ENCODE measurements at places on chromosomes 3 and 15. TPM values are rescaled to one million over a fixed set of nuclear protein-coding genes. Genes with fewer than 3 reads are reported as not detected.

The GRAMD1C gene
- 12.9 TPM for total RNA-seq

The PLSCR1 gene
- 91.9 TPM for total RNA-seq

The MESP2 gene
- total RNA-seq = not detected

DNA sequence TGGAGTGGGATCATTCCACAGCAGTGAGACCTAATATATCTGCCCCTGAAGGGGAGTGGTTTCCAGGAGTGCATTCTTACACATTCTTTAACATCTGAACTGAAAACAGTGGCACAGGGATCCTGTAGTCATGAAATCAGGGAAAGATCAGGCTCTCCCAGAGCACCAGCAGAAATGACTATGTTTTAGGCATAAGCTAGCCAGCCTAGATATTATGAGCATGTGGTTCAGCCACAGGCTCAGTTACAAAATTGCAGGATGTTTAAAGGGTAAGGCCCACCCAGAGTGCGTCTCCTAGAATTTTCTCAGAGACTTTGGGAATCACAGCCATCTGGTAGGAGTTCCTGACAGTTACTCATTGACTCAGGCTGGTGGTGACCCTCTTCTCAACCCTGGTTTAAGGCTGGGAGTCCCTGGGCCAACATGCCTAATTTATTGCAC is 20.9 kb downstream of the FSTL1 start:
- peak; percentile 27 for DNase-seq

GRCh38 chr15:101152914-101153313 is 98.9 kb downstream of the CHSY1 start:
- no peak for DNase-seq

DNA sequence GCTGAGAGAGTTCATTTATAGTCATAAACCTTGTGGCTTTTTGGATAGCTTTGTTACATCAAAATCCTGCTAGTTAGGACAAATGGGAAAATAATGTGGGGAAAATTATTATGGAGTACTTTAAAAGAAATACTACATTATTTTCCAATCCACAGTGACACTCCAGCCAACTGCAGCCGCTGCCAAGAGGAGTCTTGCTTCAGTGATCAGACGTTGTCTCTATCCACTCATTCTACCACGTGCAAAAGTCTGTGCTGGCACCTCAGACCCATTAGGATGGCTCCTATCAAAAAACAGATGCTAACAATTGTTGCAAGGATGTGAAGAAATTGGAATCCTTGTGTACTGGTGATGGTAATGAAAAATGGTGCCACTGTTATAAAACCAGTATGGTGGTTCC is 128.6 kb upstream of the IQSEC1 start:
- no peak for DNase-seq

GRCh38 chr3:195209083-195209846 is 61.7 kb downstream of the XXYLT1 start:
- DNase-seq = no peak

GRCh38 chr3:11610044-11610671 is 33.6 kb downstream of the VGLL4 start:
- no peak for DNase-seq

DNA sequence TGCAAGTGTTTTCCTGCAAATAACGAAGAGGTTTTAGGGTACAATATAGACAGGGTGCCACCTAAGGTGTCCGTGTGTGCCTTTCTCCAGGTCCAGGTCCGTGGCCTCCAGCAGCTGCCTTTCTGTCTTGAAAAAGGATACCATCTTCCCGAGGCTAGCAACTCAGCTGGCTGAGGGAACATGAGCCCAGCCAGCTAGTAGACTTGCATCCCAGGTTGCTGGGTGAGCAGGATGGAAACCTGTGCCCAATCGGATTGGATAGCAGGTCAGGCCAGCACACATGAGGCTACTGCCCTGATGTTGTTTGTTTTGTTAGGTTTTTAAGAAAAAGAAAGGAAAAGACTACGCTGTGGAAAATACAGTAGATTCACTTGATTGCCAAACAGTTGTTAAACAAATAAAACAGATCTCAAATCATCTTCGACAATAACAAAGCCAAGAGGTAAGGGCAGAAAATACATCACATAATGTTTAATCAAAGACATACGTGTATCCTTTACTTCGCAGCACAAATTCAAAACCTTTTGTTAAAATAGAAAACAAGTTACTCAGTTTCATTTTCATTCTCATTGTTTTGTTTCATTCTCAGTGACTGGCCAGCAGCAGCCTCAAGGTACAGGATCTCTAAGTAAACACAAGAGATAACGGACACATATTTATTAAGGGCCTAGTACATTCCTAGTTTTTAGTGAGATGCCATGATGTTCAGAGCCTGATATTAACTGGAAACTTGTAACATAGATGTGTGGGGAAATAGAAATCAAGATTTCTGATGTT is 661.2 kb upstream of the NR2F2 start:
- no peak for DNase-seq

- DNase-seq = no peak
These were observed 221.9 kb upstream of the LRIG1 start for GRCh38 chr3:66722675-66723074.

Measured in lung (tissue), 17 donors.